ENCODE measurements at places on chromosomes 1 and 21.

DNA sequence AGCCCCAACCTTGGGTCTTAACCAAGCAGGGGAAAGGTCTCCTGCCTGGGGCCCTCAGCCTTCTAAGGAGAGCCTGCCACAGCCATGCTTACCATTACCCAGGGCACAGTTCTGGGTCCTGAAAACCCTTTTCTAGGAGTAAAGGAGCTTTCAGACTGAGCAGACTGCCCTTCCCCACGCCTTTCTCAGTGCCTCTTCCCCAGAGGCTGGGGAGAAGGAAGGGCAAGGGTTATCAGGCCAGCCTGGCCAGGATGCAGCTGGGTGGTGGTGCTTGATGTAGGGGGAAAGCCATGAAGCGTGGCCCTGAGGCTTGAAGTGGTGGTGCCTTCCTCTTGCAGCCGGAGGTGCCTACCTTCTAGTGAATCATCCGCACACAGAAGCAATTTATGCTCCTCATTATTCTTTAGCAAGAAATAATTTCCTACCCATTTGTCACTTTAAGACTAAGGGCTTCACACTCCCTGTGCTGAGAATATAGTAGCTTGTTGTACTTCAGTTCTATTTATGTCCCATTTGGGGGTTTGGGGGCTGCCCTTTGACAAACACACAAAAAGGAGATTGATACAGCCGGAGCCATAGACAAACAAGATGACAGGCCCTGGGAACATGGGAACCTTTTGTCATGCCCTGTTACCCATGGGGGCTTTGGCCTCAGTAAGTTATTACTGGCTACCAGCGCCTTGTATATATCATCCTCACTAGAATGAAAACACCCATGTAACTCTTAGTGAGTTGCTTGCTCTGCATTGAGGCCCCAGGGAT is 40.7 kb downstream of the MAN1C1 start:
- no peak for DNase-seq

DNA sequence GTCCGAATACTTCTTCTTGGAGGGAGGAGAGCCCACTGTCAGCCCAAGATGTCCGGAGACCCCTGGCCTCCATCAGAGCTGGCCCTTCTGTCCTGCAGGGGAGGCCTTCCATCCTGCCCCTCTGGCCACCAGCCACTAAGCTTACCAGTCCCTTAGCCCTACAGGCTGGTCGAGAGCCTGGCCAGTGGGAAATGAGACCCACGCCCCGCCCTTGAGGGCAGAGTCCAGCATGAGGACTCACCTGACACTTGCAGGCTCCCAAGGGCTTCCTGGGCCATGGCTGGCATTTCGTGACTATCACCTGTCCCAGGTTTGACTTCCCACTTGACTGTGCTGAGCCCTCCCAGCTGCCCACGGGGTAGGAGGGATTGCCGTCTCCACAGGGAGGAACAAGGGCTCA is 361.8 kb upstream of the VAMP3 start:
- DNase-seq, result peak; percentile 56

- no peak for DNase-seq
These were observed 46.9 kb upstream of the IFNLR1 start for GRCh38 chr1:24233684-24234600.

DNA sequence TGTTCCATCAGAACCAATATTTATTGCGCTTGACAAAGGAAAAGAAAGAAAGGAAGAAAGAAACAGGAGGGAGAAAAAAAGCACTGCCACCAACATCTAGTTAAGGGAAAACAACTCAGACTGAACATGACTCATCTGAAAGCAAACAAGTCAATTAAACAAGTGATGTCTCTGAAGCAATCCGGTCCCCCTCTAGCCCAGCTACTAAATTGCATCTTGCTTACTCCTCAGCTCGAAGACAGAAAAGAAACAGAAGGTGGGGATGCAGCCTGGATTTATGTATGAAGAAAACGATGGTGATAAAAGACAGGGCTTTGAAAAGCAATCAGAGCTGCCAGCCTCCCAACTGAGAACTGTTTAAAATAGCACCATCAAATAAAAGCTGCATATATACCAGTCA is 188.2 kb downstream of the OMA1 start:
- no peak for DNase-seq

- no peak for DNase-seq
These were observed 14.8 kb upstream of the METTL18 start for GRCh38 chr1:169809370-169810095.

GRCh38 chr1:23720256-23720995 is 22.8 kb upstream of the ELOA start:
- no peak for DNase-seq

GRCh38 chr1:225617479-225617878 is 35.4 kb downstream of the ENAH start:
- no peak for DNase-seq

- peak; percentile 99 for DNase-seq
These were observed at the start of gene HNRNPU for GRCh38 chr1:244864253-244865027. Gene HNRNPU, minus strand, starts transcription at chr1:244864543. Its CDS starts 236 bp downstream, at chr1:244864307.

DNA sequence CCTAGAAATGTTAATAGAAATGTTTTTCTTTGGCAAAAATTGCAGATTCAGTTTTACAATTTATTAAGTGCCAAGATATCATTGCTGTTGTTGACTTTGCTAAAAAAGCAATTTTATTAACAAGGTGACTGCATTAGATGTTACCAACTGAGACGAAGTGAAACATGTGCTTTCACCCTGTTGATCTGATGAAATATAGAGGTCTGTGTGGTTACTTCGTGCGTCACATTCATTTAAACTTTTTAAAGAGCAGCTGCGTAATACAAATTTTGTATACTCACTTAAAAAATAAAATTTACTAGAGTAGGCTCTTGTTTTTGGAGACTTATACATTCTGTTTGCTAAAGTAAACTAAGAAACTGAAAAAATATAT is 465.7 kb downstream of the USP25 start:
- DNase-seq, result no peak

DNA sequence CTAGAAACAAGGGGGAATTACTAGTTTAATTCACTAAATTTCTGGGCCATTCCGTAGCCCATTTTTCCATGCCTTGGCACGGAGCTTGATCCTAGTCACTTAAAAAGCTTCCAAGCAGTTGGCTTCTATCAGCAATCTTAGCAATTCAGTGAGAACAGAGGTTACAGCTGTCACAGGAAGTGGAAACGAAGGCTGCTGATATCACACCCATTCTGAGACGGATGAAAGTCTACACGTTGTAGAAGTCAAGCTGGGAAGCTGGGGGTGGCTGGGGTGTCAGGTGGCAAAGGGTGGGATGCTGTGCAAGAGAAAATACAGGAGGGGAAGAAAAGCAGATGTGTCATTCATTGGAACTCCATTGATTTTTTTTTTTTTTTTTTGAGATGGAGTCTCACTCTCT is 11.8 kb upstream of the STMN1 start:
- no peak for DNase-seq

GRCh38 chr1:30598571-30599114 is 124.7 kb downstream of the MATN1 start:
- DNase-seq, result no peak

GRCh38 chr1:29648026-29648425 is 411.7 kb downstream of the PTPRU start:
- DNase-seq, result no peak

DNA sequence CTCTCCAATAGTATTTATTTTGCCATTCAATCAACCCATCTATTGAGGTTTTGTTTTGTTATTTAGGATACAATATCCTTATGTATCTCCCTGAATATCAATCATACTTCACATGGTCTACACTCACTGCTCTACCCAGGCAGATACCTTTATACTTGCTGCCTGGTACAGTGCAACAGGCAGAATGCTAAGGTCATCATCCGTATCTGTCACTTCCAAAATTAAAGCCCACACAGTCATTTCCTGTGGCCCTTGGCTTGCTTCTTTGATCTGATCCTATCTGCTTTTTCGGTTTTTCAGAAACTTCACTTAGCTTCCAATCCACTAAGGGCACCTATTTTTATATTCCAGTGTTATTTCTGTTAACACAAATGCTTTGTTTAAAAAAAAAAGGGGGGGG is 22.3 kb upstream of the ZZZ3 start:
- no peak for DNase-seq

- DNase-seq, result no peak
These were observed 16.4 kb downstream of the ARHGEF2 start for GRCh38 chr1:155961937-155962336.

DNA sequence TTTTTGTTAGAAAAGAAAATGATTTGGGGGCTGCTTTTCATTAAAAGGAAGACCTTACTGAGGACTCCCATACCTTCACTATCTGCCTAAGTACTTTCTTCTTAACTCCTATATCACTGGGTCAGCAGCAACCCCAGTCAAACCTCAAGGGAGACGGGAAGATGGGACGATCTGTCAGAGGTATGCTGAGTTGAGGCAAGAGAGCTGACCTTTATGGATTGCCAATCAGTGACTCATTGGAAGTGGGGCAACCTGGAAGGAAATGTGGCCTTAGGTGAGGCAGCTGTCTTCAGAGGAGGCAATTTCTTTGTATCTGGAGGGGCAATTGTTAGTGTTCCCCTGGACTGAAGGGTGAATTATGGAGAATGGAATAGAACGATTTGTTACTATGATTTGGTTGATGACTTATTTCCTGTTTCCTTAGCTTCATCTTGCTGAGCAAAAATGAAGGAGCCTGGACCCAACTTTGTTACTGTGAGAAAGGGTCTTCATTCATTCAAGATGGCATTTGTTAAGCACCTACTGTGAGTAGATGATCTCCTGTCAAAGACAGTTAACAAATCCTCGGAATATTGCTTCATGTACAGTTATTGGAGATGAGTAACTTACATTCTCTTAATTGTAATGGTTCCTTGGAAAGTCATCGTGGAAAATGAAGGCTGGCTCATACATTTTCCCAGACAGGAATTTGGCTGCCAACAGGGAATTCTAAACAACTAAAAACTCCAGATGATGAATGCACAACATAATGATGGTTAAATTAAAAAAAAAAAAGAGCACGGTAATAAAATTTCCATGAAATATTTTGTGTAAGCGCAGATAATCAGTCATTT is 134.7 kb upstream of the KCNJ15 start:
- no peak for DNase-seq

DNA sequence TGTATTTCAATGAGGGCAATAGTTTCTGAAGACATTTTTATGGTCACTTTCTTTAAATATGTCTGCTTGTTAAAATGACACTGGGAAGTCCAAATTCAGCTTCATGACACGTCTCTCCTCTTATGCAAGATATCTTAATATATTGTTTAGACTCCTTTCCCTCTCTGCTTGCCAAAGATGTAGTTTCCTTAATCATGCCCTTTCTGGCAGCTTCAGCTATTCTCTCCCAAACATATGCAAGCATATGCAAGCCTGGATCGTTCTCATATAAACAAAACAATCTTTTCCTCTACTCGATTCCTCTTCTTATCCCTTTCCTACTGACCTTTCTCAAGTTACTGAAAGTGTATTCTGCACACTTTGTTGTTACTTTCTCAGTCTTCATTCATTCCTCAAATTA is 372.2 kb downstream of the PTBP2 start:
- DNase-seq, result no peak

DNA sequence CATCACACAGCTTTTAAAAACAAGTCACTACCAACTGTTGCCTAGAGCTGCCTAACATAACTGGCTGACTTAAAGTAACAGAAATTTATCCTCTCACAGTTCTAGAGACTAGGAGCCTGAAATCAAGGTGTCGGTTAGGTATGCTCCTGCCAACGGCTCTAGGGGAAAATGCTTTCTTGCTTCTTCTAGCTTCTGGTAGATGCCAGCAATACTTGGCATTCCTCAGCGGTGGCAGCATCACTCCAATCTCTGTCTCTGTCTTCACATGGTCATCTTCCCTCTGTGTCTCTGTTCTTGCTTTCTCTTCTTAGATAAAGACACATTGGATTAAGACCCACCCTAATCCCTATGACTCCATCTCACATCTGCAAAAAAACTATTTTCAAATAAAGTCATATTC is 51.5 kb downstream of the DMRTA2 start:
- DNase-seq, result no peak

DNA sequence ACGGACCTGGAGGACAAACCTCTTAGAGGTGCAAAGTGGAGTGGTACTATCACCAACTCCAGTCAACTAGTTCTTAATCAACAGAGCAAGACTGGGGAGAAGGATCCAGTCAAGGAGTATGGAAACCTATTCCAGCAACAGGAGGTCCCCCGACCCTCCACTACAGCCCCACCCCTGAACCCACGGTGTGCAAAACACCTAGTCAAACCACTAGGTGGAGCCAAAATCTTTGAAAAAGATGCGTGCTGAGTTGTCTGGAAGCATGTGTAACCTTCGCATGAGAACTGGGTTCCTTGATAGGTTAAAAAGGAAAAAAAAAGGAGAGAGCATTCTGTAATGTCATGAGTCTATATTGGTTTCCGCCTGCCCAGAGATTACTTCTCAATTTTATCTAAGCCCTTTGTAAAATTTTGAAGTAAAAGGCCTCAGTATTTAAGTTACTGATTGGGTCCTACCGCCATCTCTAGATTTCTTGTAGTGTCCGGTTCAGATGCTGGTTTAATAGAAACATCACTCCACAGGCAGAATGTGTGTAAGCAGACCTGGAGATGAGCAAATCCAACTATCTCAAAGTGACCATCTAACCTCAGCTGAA is 81.9 kb upstream of the HAO2 start:
- DNase-seq, result no peak

DNA sequence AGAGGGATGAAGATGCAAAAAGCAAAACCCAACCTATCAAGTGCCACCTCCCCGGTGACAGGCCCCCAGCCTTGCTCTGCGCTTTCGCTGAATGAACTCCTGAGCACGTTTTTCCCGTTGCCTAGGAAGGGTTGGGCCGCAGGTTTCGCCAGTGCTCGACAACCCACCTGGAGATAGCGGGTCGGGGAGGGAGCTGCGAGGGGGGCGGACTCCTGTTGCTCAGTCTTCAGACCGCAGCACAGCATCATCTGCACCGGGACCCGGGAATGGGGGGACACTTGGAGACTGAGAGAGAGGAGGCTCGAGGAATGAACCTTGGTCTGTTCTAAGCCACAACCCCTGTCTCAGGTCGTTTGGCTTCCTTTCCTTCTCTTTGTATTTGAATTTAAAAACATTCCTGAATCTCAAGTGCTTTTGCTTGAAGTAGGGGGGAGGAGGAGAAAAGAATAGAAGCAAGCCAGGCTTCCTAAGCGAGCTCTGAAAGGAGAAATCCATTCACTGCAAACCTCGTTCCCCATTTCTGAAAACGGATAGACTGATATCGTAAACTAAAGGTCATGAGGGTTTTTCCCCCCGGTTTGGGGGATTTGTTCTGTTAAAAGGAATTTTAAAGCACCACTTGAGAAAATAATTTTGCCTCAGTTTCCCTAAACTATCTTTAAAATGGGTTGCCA is 1.2 kb downstream of the AK5 start:
- DNase-seq, result no peak

- DNase-seq, result no peak
These were observed 4.0 kb downstream of the ACAP3 start for GRCh38 chr1:1303736-1304135.
